Activated CD8-positive, alpha-beta T cell treated with anti-CD3 and anti-CD28 coated beads for 36 hours (primary cell): ENCODE measurements at places on chromosomes 3 and 15. TPM values are rescaled to one million over a fixed set of nuclear protein-coding genes. Genes with fewer than 3 reads are reported as not detected.

SCAANT1 gene
- total RNA-seq: not detected

GOLGA8J gene
- total RNA-seq: 0.38 TPM

CSTA gene
- total RNA-seq: not detected

DUOXA2 gene
- total RNA-seq: not detected

FBXW12 gene
- total RNA-seq: not detected

GRCh38 chr3:73637042-73637441 is 12.3 kb upstream of the PDZRN3 start:
- DNase-seq: no peak

GRCh38 chr3:11498646-11499045 is 145.1 kb downstream of the VGLL4 start:
- no peak for DNase-seq

DNA sequence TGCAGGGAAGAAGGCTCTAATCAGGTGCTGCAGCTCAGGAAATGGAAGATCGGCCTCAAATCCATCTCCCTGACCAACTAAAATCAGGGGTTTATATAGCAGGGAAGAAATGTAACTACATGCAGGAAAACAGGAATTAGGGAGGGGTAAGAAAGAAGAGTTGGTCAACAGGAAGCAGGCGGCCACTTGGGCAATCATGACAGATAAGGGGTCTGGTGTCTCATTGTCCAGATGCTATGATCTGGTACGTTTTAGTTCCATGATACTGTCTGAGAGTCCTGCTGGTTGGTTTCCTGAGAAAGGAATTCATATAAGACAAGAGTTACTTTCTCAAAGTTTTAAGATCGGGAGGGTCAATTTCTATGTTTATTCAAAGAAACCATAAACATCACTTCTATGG is 24.2 kb downstream of the KATNBL1 start:
- no peak for DNase-seq

GRCh38 chr3:194277786-194278130 is 73.4 kb downstream of the CPN2 start:
- no peak for DNase-seq

DNA sequence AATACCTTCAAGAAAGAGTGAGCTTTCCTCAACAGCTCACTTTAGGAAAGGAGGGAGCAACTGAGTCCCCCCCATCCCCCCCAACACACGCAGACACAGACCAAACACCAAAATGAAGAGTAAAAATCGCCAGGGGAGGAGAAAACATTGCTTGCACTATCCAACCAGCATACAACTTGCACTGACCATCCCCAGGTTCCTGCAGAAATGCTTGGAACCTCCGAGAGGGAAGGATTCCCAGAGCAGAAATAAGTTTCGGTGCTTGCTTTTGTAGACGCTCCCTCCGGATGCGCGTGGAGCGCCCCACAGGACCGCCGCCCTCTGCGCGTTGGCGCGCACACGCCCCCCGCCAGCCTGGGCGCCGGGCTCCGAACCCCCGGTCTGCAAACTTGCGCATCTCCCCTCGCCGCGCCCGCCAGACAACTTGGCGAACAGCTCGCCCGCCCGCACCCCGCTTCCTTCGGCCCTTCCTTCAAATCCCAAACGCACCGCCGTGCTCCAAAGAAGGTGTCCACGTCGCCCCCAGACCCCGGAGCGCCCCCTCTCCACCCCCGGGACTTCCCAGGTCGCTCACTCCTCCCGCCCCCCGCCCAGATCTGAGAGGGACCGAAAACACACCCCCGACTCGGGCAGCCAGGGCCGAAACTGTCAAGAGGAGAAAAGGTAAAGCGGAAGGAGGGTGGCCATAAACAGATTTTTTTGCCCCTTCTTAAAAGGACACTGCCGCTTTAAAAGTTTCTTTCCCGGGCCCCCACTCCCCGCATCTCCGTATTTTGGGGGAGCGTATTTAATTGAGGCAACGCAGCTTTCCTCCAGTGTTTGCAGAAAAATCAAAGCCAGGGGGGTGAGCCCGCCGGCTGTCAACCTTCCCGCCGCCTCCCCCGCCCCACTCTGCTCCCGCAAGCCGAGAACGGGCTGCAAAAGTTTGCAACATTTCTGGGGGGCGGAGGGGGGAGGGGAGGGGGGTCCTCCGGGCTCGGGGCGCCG is 859 bp downstream of the RORA start:
- DNase-seq: no peak

GRCh38 chr15:76146812-76147211 is 87.0 kb downstream of the TMEM266 start:
- no peak for DNase-seq

DNA sequence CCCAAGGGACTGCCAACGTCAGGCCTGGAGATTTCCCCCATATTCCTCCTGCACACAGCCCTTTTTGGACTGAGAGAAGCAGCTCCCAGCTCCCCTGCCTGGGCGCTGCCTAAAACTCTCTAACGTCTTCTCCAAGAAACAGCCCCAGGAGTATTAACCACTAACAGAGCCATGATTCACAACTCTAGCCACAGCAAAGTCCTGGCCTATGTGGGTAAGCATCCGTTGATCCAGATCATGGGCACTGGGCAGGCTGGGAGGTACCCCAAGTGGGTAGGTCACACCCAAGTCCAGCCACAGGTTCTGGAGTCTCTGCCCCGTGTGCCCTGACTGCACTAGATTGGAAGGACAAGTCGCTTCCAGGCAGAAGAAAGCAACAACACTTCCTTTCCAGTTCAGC is 31.9 kb downstream of the NBEAL2 start:
- no peak for DNase-seq

DNA sequence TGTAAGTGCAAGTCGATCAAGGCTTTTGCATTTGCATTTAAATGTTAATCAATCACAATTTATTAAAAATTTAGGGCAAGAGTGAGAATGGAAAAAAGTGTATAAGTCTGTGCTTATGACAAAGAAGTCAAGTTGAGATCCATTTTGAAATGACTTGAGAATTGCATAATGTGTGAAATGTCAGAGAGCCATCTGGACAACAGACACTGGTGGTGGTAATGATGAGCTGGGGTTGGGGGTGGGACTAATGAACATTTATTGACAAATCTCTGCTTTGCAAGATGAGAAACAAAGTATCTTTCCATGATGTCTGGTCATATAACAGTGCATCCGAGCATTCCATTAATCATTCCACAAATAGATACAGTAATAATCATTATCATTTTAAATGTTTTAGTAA is 89.4 kb upstream of the ZBTB20 start:
- DNase-seq: no peak

DNA sequence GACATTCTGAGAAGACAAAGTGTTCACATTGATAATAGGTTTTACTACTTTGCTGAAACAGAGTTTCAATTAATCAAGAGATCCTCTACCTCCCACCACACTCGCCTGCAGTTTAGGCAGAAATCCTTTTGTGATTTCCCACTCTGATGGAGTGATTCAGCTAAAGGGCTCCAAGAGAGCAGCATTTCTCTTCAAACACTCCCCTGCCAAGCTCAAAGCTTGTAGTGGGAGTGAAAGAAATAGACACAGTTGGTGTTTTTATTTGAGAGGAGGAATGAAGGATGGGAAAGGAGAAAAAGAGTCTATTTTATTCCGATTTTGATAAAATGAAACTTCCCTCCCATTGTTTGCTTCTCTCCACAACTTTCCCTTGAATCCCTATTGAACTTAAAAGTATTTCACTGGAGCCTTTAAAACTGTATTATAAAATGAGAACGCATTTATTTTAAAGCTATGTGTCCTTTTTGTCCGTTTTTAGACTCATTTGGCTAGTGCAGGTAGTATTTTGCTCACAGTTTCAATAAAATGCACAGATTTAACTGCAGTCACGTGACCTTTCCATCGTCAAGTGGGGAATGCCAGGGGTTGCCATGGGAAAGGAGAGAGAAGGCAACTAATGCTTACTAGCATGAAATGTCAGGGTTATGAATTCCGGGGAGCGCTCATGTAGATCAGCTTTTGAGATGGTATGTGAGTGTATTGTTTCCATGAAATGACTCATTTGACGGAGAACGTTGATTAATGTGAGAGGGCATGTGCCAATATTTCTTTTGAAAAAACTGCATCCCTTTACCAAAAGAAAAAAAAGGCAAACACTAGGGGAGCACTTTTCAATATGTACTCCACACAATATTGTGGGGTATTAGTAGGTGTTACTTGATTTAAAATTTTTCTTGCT is 7.7 kb upstream of the OSBPL11 start:
- no peak for DNase-seq

GRCh38 chr3:126685021-126685420 is 19.0 kb upstream of the CHCHD6 start:
- no peak for DNase-seq
